ENCODE measurements at places on chromosomes 4 and X.

- DNase-seq: no peak
Observed at GRCh38 chr4:1927675-1928074, 56.5 kb downstream of the NSD2 start.

- DNase-seq: no peak
Observed at GRCh38 chrX:155334486-155335336, at the start of gene CLIC2. Gene CLIC2 (minus strand): TSS chrX:155334614. CDS start chrX:155334427, 187 bp downstream.

- DNase-seq: no peak
Observed at GRCh38 chrX:13068651-13069050, 24.2 kb upstream of the FAM9C start.

- no peak for DNase-seq
Observed at GRCh38 chr4:40962551-40963180, 212.9 kb downstream of the NSUN7 start.

GRCh38 chr4:10353110-10353509, 104.1 kb downstream of the ZNF518B start:
- no peak for DNase-seq

- no peak for DNase-seq
Observed at GRCh38 chr4:1720163-1720983, 750 bp downstream of the TMEM129 start.

DNA sequence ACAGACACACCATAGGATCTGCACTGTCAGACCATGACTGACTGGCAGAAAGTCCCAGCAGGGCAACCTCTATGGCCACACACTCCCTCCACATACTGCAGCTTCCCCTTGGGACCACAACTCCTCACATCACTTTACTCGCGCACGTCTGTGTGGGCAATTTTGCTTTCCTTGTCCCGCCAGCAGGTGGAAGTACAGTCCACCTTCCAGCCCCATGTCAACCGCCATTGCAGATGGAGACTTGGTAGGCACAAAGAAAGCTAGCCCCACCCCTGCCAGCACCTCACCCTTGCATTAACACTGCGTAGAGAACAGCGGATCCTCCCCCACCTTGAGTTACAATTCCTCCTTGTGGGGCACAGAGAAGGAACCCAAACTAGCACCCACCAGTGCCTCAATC, 74.4 kb upstream of the NAP1L2 start:
- DNase-seq: no peak

DNA sequence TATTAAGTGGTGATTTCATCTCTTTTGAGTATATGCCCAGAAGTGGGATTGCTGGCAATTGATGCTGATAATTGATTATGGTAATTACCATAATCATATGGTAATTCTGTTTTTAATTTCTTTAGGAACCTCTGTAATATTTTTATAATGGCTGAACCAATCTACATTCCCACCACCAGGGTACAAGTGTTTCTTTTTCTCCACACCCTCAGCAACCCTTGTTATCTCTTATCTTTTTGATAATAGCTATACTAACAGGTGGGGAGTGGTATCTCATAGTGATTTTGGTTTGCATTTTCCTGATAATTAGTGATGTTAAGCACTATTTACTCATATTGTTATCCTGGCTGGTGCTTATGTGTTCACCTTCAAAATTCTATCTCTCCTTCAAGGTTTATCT, 212.6 kb downstream of the FMR1NB start:
- no peak for DNase-seq

DNA sequence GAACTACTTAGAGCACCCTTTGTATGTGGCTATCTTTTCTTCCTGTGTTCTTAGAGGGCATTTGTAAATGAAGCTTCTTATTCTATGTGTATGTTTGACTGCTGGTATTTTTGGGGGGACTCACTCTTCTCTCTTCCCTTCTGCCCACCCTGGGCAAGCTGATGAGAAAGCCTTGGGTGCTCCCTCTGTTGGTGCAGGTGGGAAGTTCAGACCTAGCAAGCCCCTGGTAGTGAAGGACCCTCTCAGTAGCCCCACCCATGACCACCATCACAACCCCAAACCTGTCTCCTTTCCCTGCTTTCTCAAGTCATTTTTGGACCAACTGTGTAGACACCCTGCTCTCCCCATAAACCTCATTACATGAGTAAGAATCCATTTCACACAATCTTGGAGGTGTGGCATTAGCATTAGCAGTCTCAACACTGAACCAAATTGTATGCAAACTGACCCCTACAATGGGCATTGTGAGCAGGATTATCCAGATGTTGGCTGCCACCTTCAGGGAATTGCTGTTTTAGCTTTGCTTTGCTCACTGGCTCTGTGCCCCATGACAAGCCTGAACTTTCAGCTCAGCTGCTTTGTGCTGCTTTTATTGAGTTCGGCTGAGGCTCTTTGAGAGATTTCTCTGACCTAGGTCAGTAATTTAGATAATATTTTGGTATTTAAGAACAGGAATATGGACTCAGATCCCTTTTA, 27.9 kb downstream of the TRIM61 start:
- no peak for DNase-seq

GRCh38 chrX:74515356-74515755, 94.1 kb downstream of the SLC16A2 start:
- DNase-seq: no peak

- no peak for DNase-seq
Observed at GRCh38 chrX:13994536-13995080, 35.1 kb downstream of the GEMIN8 start.

- DNase-seq: no peak
Observed at GRCh38 chrX:104428231-104428630, 137.8 kb upstream of the IL1RAPL2 start.

- no peak for DNase-seq
Observed at GRCh38 chr4:116668190-116668589, 417.2 kb downstream of the TRAM1L1 start.

- no peak for DNase-seq
Observed at GRCh38 chr4:133624744-133625143, 475.6 kb downstream of the PCDH10 start.

DNA sequence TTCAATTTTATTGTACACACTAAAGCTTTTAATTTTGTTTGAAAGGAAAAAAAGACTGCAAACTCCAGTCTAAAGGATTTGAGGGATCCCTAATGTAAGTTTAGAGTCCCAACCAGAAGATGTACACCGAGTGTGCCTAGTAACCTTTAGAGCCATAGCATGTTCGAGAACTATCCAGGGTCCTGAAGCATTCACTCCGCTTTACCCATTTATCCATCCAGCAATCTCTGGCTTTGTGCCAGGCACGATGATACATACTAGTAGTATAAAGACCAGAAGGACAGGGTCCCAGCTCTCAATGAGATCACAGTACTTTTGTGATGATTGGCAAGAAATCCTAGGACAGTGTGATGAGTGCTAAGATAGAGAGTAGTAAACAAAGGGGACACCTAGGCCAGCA, 168.7 kb downstream of the STK32B start:
- no peak for DNase-seq

GRCh38 chr4:150986085-150986484, 29.0 kb downstream of the LRBA start:
- no peak for DNase-seq

DNA sequence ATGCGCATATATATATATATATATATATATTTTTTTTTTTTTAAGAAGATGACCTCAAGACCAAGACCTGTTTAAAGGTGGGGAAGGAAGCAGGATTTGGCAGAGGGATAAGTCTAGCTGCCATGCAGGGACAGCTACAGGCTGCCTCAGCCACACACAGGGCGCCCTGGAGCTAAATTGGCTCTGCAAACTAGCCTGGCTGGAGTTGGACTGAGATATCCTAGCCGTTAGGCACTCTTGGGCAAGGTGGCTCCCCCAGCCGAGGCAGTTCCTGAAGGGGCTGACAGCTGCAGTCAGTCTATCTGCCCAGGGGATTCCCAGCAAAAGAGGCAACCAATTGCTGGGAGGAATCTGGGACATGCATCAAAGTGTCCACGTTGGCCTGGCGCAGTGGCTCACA, 21.9 kb downstream of the TRIML1 start:
- DNase-seq: no peak

GRCh38 chrX:118652717-118653116, 74.7 kb upstream of the IL13RA1 start:
- no peak for DNase-seq

DNA sequence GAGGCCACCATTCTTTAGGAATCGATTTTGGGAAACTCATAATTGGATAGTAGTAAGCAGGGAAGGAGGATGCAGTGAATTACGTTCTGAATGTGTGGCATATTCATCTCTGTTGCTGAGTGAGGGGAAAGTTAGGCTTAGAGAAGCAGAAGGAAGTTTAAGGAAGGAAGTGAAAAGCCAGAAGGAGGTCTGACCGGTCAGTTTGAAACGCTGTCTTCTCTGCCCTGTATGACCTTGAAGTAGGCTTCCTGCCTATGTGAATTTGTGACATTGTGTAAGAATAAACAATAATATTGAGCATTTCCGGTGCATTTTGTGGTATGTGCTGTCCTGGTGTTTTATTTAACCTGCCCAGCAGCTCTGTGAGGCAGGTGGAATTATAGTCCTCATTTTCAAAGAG, 67.3 kb downstream of the PDLIM5 start:
- no peak for DNase-seq

- DNase-seq: no peak
Observed at GRCh38 chrX:136814847-136815750, 34.4 kb upstream of the ARHGEF6 start.

DNA sequence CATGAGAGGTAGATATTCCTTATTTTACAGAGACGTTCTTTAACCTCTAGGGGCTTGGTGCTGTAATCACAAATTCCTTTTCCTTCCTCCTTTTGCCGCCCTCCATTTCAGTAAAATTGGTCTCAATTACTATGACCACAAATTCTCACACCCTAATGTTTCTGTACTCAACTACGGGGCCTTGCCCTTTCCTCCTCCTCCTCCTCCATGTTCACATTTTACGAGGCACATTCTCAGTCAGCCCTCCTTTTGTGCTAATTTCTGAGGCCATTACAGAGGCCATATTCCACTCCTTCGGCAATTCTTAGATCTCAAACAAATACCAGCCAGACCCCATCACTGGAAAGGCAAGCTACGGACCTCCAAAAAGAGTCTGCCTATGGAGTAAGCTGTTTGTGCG, 92.1 kb downstream of the SH3KBP1 start:
- DNase-seq: no peak

DNA sequence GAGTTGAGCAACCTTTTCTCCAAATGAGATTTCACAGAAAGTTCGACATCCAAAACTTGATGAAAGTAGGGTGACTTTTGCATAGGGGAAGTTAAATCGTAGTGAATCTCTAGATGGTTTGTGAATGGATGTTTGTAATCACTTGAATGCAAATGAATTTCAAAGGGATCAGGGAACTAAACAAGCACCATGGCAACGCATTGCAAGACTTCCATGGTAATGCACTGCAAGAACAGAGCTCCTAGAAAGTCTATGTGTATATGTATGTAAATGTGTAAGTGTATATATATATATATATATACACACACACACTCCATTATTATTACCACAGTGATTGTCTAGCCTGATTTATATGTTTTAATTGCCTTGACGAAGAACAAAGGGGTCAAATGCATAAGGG, 27.3 kb downstream of the INTS6L start:
- no peak for DNase-seq

DNA sequence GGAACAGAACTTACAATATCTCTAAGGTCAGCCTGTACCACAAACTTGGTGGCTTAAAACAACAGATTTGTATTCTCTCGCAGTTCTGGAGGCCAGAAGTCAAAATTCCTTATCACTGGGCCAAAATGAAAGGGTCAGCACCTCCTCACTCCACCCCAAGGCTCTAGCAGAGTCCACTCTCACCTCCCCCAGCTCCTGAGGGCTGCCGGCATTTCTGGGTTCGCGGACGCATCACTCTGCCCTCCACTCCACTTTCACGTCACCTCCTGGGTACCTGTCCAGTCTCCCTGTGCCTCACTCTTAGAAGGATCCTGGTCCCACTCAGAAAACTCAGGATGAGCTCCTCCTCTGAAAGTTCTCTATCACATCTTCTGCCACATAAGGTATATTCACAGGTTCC, 34.6 kb downstream of the JAKMIP1 start:
- no peak for DNase-seq

DNA sequence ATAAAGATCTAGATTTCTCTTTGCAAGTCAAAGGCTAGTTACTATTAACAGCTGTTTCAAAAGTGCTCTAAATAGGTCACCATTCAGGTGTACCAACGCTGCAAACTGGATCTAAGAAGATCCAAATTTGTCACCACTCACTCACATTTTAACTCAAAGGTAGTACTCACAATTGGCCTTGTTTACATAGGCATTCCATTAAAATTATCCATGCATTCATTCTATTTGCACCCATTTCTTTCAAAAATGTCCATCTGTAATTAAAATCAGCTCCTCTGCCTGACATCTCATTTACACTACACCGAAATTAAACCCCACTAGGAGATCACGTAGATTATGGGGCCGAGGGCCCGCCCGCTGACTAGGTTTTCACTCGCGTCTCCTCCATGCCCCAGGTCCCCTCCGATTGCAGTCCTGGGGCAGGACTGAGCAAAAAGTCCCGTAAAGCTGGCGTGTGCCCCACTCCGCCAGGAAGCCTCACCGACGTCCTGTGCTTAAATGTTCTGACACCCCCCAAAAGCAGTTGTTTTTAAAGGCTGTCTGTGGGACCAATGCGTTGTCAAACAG, 1.3 kb upstream of the ING2 start:
- no peak for DNase-seq

GRCh38 chrX:39551762-39552161, 546.0 kb downstream of the BCOR start:
- DNase-seq: no peak

GRCh38 chrX:131970347-131970746, 52.8 kb upstream of the STK26 start:
- no peak for DNase-seq

DNA sequence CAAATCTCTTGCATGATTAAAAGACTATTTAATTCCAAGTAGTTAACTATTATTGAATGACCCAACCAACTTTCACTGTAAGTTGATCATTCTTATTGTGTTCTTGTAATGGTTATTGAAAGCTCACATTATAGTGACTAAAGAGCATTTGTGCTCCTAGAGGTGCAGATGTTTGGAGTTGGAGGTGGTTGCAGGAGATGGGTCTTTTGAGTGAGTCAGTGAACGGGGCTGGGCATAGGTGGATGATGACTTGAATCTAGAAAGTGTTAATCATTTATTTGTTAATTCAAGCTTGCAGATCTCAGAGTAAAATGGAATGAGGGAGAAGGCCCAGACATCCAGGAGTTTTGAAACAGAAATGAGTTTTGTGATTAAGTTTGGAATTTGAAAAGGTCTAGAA, 13.7 kb downstream of the NWD2 start:
- no peak for DNase-seq

GRCh38 chrX:44871114-44871645, 1.8 kb upstream of the KDM6A start:
- no peak for DNase-seq

GRCh38 chrX:18194688-18195087, 26.0 kb downstream of the BEND2 start:
- no peak for DNase-seq

GRCh38 chr4:7147261-7147660, 45.1 kb upstream of the SORCS2 start:
- DNase-seq: no peak

DNA sequence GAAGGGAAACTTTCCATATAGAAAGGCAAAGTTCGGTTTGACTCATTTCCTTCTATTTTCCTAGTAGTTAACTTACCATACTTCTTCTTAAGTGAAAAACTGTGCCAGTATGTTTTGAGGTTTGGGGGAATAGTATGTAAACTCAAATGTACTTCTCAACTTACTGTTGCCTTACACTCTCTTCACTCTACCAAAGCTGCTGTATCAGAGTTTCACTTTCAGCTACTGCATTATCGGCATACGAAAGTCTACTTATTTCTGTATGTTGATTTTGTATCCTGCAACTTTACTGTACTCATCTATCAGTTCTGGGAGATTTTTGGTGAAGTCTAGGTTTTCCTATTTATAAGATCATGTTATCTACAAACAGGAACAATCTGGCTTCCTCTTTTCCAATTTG, 932.7 kb downstream of the FAT4 start:
- no peak for DNase-seq

Data from stimulated activated CD4-positive, alpha-beta T cell treated with anti-CD3 and anti-CD28 coated beads, Interleukin-1b, Interleukin-23, amount 100 ng/mL, for 1 hour (primary cell).